SHP77 treated with DMSO at 0.1 percent for 48 hours (cell line): ENCODE measurements at places on chromosomes 3 and 15.
A peak's percentile ranks its signal among the peaks of the same experiment; 100 is the strongest.

GRCh38 chr3:13075986-13076654 is 2.9 kb upstream of the IQSEC1 start:
- no peak for DNase-seq

- no peak for DNase-seq
Observed at GRCh38 chr15:74306781-74307217, 60.6 kb downstream of the CYP11A1 start.

DNA sequence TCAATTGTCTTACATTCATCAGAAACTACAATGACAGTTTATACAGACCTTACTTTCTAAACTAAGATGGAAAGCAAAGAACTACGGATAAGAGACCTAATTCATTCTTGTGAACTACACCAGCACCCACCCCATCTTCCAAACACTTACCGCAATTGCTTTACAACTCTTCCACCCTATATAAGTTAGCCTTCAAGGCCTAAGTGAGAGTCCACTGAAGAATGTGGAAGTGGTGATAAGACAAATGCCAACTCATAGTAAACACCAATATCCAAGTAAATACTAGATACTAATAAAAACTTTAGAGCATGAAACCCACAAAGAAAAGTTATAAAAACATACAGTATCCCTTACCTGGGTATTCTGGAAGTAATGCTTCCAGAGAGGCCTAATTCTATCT is 13.6 kb downstream of the ARF4 start:
- no peak for DNase-seq

- DNase-seq, result no peak
Observed at GRCh38 chr3:50885070-50885850, 210.5 kb downstream of the DOCK3 start.

- DNase-seq, result no peak
Observed at GRCh38 chr3:65945953-65946352, 92.8 kb downstream of the MAGI1 start.

DNA sequence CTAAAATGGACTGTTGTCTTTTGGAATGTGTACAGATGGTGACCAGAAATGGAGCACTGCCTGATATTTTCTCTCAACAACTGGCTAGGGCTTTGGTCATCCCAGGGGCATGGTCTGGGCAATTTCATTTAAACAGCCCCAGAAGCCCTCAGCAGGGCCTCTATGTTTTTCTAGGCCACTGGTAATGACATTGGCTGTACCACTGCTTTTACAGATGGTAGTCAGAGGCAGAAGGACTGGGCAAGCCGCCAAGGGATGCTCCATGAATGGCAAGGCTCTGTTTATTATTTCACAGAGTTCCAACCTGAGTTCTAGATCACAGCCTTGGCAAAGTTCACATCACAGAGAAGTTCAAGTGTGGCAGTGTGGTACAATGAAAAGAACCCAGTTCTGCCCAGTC is 37.0 kb upstream of the LMCD1 start:
- DNase-seq, result peak; percentile 65

- DNase-seq, result no peak
Observed at GRCh38 chr15:74445816-74446763, 12.3 kb upstream of the SEMA7A start.
